CD4-positive, alpha-beta T cell treated with Interleukin-4 for 4 hours (primary cell): ENCODE measurements at places on chromosomes 16 and 17.

- DNase-seq, result no peak
Measured at GRCh38 chr17:12391468-12391867, 274.2 kb upstream of the MYOCD start.

GRCh38 chr16:2842340-2843000 is 12.4 kb downstream of the ZG16B start:
- peak; percentile 62 for DNase-seq

GRCh38 chr17:78865682-78866390 is 25.2 kb upstream of the USP36 start:
- DNase-seq, result peak; percentile 69

DNA sequence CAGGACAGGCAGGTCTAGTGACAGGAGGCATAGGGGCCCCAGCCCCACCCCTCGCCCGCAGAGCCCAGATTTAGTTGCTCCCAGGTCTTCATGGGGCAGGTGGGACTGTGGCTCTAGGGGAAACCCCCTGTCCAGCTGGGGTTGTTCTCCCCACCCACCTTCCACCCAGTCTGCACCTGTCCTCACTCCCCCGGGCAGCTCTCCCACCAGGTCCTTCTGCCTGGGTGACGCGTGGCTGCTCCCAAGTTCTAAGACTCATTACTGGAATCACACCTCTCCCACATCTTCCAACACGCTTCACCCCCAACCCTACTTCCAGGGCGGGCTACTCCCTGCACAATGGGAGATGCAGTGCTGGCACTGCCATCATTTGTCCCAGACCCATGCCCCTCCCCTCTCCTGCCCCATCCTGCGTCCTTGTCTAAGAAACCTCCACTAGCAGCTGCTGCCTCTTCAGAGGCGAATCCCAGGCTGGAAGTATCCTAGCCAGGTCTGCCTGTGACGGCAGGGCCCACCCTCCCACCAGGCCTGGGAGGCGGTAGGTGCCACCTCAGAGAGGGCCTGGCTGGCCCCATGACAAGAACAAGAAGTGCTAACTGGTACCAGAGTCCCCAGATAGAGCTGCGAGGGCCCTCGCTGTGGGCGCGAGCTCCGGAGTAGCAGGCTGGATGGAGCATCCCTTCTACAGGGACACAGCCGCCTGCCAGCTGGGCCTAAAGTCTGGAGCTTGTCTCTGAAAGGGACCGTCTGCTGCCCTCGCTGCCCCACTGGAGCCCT is 22.8 kb downstream of the GRIN2C start:
- DNase-seq, result no peak

DNA sequence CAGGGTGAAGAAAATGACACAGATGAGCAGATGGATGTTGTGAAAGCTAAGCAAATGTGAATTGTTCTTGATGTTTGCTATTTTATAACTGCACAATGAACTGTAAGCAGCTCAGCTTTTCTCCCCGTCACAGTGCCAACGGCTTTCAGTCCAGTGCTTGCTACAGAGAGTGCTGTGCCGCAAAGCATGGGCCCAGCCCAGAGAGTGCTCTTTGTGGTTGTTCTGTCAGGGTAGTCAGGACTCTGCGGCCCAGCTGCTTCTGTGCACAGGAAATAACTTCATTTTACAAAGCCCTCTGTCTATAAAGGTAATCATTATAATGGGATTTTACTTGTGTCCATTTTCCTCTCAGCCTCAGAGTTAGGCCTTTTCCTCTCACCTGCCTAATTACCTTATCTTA is 39.1 kb downstream of the CDRT15 start:
- peak; percentile 51 for DNase-seq

- DNase-seq, result no peak
Measured at GRCh38 chr16:78650339-78651074, 551.1 kb downstream of the WWOX start.

- DNase-seq, result no peak
Measured at GRCh38 chr16:64419832-64420231, 702.0 kb downstream of the CDH11 start.

GRCh38 chr16:55016515-55016914 is 85.8 kb downstream of the IRX5 start:
- DNase-seq, result no peak

GRCh38 chr17:10265100-10265810 is 66.8 kb upstream of the GAS7 start:
- DNase-seq, result no peak

GRCh38 chr17:1588821-1589585 is 26.4 kb upstream of the PITPNA start:
- DNase-seq, result no peak

DNA sequence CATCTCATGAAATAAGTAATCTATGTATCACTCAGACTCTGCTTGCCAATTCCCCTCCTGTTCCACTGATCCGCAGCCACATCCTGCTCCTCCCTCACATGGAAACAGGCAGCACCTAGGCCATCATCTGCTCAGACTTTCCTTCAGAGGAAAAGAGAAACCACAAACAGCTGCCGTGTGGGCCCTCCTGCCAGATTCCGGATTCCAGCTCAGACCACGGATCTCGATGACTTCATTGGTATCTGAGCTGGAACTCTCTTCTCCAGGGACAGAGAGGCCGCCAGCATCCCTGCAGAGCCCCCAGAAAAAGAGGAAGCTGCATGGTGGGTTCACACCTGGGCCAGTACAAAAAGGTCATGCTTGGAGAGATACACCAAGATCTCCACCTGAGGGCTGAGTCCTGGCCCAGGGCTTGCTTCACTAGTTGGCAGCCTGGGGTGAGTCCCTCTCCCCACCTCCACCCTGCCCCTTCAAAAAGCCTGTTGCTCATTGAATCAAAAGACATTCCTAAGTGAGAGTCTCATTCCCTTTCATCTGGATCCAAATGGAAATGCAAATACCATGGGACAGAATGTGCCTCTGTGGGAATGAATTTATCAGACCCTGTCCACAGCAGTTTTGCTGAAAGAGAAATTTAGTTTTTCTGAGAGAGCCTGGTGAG is 47.2 kb downstream of the HOXB1 start:
- no peak for DNase-seq

- no peak for DNase-seq
Measured at GRCh38 chr16:57191056-57191571, 5.0 kb downstream of the RSPRY1 start.

- no peak for DNase-seq
Measured at GRCh38 chr17:2067608-2068024, 12.7 kb downstream of the HIC1 start.

GRCh38 chr17:74430706-74431567 is 951 bp upstream of the GPRC5C start:
- no peak for DNase-seq

DNA sequence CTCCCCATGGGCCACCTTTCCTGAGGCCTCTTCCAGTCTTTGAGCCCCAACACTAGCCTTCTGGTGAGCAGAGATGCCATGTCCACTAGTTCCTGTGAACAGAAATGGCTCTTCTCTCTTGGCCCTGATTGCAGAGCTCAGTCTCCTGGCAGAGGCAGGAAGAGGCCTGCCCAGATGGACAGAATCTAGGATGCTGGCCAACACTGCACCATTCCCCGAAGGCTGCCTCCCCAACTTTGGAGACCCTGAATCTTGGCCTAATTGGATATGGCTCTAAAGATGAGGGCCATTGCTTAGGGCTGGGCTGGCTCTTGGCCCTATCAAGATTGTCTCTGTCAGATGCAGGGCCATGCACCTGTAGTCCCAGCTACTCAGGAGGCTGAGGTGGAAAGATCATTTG is 18.0 kb upstream of the DYNLL2 start:
- DNase-seq, result no peak

- no peak for DNase-seq
Measured at GRCh38 chr17:68763562-68763961, 162.4 kb upstream of the FAM20A start.

DNA sequence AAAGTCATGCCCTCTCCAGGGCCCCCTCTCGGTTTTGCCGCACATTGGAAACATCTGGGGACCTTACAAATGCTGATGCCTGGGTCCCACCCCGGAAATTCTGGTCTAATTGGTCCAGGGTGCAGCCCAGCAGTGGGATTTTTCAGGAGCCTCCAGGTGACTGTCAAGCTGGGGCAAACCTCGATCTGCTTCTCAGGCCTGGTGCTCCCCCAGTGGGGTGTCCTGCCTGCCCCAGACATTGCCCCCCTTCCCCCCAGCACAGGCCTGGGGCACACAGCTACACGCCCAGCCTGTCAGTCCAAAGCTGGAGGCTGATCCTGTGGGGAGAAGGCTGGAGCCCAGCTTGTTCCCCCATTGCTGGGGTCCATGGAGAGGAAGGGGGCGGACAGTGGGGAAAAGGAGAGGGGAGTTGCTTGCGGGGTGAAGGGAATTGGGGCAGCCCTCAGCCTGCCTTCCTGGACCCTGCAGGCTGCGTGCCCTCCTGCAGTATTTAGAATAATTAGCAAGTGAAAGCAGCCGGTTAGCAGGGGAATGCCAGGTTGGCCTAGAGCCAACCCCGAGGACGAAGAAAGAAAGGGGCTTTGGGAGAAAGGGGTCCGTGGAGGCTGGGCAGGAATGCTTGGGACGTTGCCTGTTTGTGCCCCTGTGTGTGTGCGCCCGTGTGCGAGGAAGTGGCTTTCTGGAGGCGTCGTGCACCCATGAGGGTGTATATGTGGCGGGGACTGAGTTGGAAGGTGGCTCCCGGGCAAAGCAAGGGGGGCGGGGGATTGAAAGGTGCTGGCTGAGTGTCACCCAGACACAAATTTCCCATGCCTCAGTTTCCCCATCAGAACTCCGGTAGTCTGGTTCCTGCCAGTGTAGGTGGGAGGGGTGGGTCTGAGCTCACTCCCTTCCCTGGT is 5.9 kb downstream of the FOXJ1 start:
- DNase-seq, result no peak

DNA sequence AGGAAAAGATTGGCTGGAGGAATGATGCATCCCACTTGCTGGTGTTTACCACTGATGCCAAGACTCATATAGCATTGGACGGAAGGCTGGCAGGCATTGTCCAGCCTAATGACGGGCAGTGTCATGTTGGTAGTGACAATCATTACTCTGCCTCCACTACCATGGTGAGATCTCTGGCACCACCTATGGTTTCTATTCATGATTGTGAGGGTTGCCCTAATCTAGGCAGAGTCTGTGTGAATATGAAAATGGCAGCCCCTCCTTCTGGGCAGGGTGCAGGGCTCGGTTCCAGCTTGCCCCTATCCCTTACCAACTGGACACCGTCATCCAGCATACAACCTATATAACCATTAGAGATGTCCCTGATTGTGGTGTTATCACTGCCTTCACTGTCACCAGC is 33.4 kb downstream of the ITGB3 start:
- DNase-seq, result no peak

- no peak for DNase-seq
Measured at GRCh38 chr17:16434662-16435061, 19.3 kb downstream of the TRPV2 start.

- no peak for DNase-seq
Measured at GRCh38 chr16:82625066-82625968, 1.5 kb upstream of the CDH13 start.

DNA sequence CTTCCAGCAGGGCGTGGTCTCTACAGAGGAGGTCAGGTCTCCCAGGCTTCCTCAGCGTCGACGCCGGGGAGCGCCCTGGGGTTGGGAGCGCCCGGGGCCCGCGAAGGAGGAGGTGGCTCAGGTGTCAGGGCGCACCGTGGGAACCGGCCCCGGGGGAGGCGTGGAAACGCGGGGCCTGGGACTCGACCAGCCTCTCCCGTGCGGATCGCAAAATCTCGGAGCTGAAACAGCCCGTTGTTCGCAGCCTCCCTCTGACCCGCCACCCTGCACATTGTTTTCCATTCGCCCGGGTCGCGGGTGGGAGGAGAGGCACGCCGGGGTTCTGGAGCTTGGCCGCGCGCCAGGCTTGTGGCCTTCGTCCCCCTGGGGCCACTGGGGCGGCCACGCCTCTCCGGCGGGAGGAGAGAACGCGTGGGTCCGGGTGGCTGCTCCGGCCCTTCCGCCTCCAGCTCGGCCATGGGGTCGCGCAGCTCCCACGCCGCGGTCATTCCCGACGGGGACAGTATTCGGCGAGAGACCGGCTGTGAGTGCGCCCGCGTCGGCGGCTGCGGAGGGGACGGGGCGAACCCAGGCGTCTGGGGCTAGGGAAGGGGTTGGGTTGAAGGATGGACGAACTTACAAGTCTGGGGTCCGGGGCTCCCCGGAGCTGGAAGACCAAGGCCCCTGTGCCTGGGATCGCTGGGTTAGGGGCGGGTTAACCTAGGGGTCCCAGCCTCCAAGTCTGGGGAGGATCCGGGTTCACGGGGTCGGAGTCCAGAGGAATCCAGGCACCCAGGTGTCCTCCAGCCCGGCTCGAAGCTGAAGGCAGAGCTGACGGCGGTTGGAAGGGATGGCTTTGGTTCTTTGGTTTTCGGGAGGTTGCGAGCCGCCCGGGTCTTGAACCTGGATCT is at the start of gene CHP2:
Gene CHP2, plus strand, starts transcription at position 433 of the 890 bp plus-strand sequence. Its CDS starts 24 bp downstream, at position 457.
- no peak for DNase-seq

- no peak for DNase-seq
Measured at GRCh38 chr16:87487361-87487924, 5.4 kb downstream of the ZCCHC14 start.

GRCh38 chr16:19696328-19696727 is 21.7 kb downstream of the KNOP1 start:
- DNase-seq, result peak; percentile 90

- no peak for DNase-seq
Measured at GRCh38 chr17:45279898-45280297, 18.0 kb upstream of the SPATA32 start.

DNA sequence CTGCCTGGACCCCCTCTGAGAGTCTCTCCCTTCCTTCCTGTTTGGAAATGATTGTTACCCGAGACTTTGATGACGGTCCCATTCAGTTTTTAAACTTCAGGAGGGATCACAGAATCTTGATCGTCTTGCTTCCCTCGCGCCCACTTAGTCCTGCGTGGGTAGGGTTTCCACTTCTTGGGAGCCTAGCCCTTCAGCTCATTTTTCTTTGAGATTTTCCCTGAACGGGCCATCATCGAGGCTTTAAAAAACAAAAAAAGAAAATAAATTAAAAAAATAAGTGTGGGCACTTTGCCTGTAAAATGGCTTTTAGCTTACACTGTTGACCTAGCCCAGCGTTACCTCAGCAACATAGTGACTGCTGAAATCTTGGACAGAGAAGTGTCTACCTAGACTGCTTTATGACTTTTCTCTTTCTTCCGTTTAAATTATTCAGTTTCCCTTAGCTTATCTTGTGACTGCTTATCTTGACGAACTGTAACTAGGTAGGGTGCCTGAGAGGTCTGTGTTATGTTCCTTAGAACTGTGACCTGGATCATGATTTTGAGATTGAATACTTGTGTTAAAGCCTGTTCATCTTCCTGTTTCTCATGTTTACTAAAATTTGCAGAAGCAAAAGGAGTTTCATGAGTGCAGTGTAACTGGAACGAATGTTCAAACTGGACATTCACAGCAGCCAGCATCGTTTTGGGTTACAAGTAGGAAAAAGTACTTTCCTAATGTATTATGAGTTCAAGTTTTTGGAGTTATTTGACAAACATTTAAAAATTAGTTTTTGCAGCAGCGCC is 874 bp downstream of the WWP2 start:
- peak; percentile 41 for DNase-seq

- DNase-seq, result no peak
Measured at GRCh38 chr16:49928176-49929041, 72.5 kb upstream of the ZNF423 start.

DNA sequence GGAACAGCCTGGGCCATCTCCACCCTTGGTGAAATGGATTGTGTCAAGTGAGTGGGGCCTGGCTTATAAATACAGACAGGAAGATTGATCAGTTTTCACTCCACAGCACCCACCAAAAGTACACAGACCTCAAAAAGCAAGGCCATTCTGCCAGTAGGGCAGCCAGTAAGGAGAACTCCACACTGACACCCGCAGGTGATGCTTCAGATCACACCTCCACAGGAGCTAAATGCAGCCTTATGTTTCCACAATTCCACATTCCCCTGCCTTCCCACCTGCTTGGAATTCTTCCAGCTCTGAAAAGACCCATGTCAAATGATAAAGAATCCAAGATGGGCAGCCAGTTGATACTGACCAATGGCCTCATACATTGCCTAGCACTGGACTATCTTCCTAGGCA is 191.1 kb downstream of the ZFHX3 start:
- DNase-seq, result no peak

GRCh38 chr17:74466111-74466827 is at the start of gene CD300A:
CD300A (plus strand) TSS chr17:74466634; CDS start chr17:74466704, 70 bp downstream.
- peak; percentile 22 for DNase-seq
